Activated naive CD8-positive, alpha-beta T cell treated with anti-CD3 and anti-CD28 coated beads, Interleukin-2, amount 10 ng/mL, durations not matched to agents 7 days and 5 days (primary cell): ENCODE measurements at places on chromosomes 6 and 20. TPM values are rescaled to one million over a fixed set of nuclear protein-coding genes. Genes with fewer than 3 reads are reported as not detected.

JPH2 gene
- total RNA-seq, result 0.36 TPM

GRCh38 chr6:143197377-143197776 lies 136.7 kb downstream of the AIG1 start:
- no peak overlapping the region for H3K27ac ChIP-seq
- H3K4me1 ChIP-seq, result no peaks in the 10 kb centered on the region
- no peak for DNase-seq
- no peaks in the 10 kb centered on the region for H3K27me3 ChIP-seq
- H3K4me3 ChIP-seq, result no peak overlapping the region
- peaks cover 2% of the 10 kb centered on the region for H3K36me3 ChIP-seq

GRCh38 chr6:130978660-130979396 lies 84.2 kb downstream of the EPB41L2 start:
- no peaks in the 10 kb centered on the region for H3K36me3 ChIP-seq
- H3K4me1 ChIP-seq, result peaks cover 3% of the 10 kb centered on the region
- no peak for DNase-seq
- H3K27me3 ChIP-seq, result no peaks in the 10 kb centered on the region
- H3K27ac ChIP-seq, result no peak overlapping the region
- H3K4me3 ChIP-seq, result no peak overlapping the region

DNA sequence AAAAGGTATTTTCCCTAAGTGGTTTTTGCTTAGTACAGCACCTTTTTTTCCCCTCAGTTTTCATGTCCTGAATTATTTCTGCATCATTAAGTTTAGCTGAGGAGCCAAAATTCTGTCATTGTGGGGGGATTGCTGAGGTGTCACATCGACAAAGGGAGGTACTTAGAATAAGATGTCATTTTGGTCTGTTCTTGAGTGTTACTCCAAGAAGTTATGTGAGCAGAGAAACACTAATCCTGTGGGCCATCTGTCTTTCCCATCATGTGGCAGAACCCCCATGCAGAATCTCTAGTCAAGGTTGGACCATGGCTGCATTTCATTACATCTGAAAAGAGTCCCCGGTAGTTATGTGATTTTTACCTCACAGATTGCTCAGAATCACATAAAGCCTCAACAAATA lies 167.8 kb upstream of the CENPW start:
- no peaks in the 10 kb centered on the region for H3K36me3 ChIP-seq
- peaks cover 8% of the 10 kb centered on the region for H3K4me1 ChIP-seq
- H3K27ac ChIP-seq, result no peak overlapping the region
- no peak overlapping the region for H3K4me3 ChIP-seq

SNAP91 gene
- not detected for total RNA-seq
